ENCODE measurements at places on chromosomes 5 and 9.

GRCh38 chr9:99531313-99531712 is 290.4 kb upstream of the NR4A3 start:
- no peak for DNase-seq

DNA sequence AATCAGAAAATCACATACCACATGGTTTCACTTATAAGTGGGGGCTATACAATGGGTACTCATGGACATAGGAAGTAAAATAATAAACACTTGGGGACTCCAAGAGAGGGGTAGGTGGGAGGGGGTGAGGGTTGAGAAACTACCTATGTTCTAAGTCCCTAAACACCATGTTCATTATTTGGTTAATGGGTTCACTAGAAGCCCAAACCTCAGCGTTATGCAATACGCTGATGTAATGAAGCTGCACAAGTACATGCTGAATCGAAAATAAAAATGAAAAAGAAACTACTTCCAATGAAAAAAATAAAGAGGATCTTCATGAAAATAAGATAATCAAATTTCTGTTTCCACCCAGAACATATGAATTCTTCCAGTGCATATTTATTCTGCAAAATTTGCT is 208.5 kb downstream of the TMEM161B start:
- DNase-seq: no peak

DNA sequence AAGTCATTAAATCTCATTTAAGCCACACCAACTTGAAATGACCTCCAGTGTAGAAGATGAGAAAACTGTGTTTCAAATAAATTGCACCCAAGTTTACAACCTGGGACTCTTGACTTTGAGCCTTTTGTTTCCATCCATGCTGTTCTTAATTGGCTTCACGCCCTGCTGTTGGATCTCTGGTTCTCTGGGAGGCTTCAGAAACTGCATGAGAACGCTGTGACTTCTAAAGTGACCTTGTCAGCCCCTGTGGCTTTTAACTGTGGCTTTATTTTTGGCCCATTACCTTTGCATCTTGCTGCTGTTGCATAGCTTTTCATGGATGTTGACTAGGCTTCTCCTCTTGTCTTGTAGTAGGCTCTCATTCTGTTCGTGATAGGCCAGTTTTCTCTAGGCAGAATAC is 29.3 kb downstream of the TNFAIP8 start:
- DNase-seq: no peak

DNA sequence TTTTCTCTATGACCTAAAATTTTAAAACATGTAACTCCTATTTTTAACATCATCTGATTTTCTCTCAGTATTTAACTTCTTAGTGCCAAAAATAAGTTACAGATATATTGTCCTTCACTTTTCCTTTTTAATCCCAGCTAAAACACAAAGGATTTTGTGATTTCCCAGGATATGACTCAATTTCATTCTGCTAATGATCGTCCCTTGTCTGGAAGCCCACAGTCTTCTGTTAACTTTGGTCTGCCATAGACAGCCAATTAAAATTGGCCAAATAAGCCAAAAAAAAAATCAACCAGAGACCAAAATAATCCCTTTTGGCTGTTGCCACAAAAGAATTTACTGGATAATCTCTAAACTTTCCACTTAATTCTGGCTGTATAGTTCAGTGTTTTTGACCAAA is 124.5 kb upstream of the FST start:
- DNase-seq: no peak

DNA sequence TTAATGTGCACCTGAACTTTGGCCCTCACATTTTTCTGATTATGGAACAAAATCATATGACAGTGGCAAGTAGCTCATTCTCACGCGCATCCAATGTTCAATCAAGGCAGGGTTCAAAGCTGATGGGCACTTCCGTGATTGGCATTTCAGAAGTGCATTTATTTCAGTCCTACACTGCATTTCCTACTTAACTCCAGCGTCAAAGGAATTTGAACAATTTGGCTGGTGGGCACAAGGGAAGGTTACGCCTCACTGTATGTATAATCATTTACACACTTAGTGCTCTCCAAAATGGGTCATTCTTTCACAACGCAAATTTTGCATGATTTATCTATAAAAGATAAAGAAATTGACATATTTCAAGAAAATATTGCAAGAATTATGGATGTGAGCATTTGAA is 167.9 kb upstream of the VLDLR start:
- no peak for DNase-seq

- no peak for DNase-seq
Measured at GRCh38 chr9:673264-673965, 168.1 kb upstream of the DMRT1 start.

GRCh38 chr9:123322273-123323195 is 33.5 kb upstream of the CRB2 start:
- DNase-seq: no peak

DNA sequence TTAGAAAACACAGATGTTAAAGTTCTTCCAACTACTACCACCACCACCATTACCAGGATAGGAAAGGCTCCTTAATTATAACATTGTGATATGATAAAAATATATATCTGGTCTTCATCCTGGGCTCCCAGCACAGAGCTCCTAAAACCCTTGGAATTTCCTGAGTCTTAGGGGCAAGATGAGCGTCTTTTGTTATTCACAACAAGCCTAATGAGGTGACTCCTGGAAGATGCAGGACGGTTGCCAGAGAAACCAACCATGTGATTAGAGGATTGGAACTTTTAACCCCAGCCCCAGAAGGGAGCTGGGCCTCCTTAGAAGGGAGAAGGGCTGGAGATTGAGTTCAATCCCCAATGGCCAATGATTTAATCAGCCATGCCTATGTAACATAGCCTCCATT is 148.0 kb upstream of the ADRA1B start:
- no peak for DNase-seq

GRCh38 chr5:135700731-135701130 is 121.9 kb upstream of the CXCL14 start:
- no peak for DNase-seq

- no peak for DNase-seq
Measured at GRCh38 chr5:71974622-71975021, 132.7 kb upstream of the MAP1B start.

DNA sequence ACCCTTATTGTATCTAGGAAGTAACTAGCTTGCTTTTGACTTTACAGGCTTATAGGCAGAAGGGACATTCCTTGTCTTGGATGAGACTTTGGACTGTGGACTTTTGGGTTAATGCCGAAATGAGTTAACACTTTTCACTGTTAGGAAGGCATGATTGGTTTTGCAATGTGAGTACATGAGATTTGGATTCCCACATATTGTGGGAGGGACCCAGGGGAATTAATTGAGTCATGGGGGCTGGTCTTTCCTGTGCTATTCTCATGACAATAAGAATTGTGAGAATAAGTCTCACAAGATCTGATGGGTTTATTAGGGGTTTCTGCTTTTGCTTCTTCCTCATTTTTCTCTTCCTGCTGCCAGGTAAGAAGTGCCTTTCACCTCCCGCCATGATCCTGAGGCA is 417.5 kb downstream of the HINT1 start:
- DNase-seq: no peak

- no peak for DNase-seq
Measured at GRCh38 chr5:115949096-115949495, 13.2 kb upstream of the LVRN start.

- no peak for DNase-seq
Measured at GRCh38 chr9:113996531-113997001, 81.5 kb downstream of the AMBP start.

DNA sequence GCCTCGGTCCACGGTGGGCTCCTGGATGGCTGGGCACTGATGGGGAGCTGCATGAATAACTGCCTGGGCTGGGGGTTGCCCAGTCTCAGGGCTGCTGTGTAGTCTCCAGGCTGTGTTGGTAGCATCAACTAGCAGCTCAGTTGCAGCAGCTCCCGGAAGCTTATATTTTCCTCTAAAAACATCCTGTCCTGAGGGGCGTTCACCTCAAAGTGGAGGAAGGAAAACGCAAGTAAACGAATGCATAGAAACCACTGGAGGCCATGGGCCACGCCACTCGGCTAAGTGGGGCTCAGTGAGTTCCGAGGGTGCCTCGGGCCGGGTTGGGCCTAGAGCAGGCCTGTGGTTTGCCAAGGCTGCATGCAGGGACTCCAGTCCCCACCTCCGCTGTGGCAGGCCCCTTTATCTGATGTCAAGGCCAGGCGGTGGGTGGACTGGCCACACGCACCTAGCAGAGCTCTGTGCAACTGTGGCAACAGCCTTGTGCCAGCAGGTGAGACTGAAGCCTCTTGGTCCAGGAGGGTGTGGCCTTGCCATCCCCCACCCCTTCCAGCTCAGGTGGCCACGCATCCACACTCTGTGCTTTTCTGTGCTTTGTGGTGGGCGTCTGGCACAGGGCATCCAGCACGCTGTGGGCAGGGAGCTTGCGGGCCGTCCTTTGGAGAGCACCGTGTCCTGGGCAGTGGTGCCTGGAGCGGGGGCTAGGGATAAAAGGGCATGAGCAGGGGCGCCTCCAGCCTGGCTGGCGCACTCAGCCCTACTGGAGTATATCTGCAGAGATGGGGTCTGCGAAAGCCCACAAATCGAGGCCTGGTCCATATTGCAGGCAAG is 15.1 kb downstream of the TCF7 start:
- DNase-seq: no peak

- DNase-seq: no peak
Measured at GRCh38 chr5:2946315-2946714, 194.8 kb upstream of the IRX2 start.
